Frontal cortex (tissue), 4 donors: ENCODE measurements at places on chromosomes 13 and 19. TPM values are rescaled to one million over a fixed set of nuclear protein-coding genes. Genes with fewer than 3 reads are reported as not detected.
A peak's percentile ranks its signal among the peaks of the same experiment; 100 is the strongest.

DNA sequence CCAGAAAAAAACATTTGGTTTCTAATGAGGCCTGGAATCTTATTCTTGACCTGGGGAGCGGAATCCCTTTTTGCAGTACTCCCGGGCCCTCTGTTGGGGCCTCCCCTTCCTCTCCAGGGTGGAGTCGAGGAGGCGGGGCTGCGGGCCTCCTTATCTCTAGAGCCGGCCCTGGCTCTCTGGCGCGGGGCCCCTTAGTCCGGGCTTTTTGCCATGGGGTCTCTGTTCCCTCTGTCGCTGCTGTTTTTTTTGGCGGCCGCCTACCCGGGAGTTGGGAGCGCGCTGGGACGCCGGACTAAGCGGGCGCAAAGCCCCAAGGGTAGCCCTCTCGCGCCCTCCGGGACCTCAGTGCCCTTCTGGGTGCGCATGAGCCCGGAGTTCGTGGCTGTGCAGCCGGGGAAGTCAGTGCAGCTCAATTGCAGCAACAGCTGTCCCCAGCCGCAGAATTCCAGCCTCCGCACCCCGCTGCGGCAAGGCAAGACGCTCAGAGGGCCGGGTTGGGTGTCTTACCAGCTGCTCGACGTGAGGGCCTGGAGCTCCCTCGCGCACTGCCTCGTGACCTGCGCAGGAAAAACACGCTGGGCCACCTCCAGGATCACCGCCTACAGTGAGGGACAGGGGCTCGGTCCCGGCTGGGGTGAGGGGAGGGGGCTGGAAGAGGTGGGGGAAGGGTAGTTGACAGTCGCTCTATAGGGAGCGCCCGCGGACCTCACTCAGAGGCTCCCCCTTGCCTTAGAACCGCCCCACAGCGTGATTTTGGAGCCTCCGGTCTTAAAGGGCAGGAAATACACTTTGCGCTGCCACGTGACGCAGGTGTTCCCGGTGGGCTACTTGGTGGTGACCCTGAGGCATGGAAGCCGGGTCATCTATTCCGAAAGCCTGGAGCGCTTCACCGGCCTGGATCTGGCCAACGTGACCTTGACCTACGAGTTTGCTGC is at the start of gene ICAM4:
TSS of gene ICAM4 (plus strand) at position 153 of the 935 bp plus-strand sequence. CDS start at position 211, 58 bp downstream.
- DNase-seq = no peak

DNA sequence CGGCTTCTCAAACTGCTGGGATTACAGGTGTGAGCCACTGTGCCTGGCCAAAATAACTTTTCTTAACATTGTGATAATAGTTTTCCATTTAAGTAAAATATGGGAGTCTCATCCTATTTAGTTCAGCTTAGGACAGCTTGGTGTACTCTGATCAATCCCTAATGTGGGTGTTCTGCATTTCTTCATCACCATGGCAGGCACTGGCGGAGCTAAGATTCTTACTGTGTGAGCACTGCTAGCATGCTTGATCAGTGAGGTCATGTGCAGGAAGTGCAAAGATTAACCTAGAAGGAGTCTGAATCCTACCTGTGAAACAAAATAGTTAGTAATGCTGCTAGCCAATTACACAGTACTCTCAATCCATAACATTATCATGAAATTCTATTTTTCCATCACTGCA is 1684.2 kb upstream of the SLC10A2 start:
- no peak for DNase-seq

Gene C19orf33
- 0.82 TPM for total RNA-seq

GRCh38 chr19:7720351-7720750 is 11.6 kb downstream of the CLEC4G start:
- no peak for DNase-seq

DNA sequence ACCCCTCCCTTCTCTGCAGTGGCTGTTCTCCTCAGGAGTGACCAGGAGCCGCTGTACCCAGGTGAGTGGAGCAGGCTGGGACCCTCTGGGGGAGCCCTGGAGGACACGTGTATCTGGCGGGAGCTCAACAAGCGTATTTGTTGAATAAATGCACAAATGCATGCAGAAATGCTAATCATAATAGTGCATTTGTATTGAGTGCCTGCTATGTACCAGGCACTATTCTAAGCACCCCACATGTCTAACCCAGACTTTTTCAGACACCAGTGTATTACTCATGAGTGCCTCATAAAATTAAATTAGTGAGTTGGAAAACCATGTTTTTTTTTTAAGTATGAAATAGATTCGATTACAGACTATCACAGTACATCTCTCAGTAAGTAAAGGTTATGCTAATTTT is 7.9 kb downstream of the HPN start:
- no peak for DNase-seq

Gene FGF9
- total RNA-seq = 12.2 TPM

Gene CEACAM1
- total RNA-seq = not detected

Gene KLK14
- total RNA-seq = not detected

DNA sequence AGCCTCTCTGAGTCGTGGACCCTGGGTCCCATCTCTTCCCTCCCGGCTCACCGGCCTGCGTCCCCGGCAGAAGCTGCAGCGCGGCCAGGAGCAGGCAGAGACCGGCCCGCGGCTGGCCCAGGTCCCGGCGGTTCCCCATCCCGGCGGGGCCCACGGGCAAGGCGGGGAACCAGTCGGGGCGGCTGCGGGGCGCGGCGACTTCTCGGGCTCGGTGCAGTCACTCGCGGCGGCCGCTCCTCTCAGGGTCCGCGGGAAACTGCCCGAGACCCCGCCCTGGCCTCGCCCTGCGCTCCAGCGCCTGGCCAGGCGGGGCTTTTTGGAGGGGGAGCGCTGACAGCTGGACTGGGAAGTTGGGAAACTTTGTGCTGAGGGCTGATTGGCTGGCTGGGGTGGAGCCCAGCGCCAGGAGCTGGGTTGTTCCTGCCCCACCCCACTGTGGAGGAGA is at the start of gene COL5A3:
TSS of gene COL5A3 (minus strand) at position 258 of the 445 bp plus-strand sequence. CDS start at position 139, 119 bp downstream.
- DNase-seq = peak; percentile 46

DNA sequence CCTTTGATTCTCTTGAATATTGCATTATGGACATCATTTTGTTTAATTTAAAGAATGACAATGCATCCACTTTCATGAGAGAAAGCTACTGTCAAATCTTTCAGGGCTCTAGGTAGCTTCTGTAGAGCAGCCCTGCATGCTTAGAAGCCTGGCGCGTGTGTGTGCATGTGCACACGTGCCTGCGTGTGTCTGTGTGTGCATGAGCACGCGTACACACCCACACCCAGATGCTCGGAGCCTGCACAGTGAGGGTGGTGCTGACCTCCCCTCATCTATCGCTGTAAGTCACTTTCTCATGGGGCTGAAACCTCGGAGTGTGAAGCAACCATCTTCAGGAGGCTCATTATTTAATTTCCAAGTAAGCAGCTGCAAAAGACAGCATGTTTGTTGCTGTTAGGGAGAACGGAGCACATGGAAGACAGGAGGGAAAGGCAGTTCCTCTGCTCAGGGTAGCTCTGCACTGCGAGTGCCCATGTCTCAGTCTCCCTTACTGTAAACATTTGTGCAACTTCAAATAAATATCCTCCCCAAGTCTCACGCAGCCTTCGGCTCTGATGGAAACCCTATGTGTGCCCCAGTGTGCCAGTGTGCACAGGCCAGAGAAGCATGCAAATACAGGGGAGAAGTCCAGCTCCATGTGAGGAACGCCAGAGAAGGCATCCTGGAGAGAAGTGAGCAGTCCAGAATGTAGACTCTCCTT is 22.8 kb downstream of the TSHZ3 start:
- no peak for DNase-seq

DNA sequence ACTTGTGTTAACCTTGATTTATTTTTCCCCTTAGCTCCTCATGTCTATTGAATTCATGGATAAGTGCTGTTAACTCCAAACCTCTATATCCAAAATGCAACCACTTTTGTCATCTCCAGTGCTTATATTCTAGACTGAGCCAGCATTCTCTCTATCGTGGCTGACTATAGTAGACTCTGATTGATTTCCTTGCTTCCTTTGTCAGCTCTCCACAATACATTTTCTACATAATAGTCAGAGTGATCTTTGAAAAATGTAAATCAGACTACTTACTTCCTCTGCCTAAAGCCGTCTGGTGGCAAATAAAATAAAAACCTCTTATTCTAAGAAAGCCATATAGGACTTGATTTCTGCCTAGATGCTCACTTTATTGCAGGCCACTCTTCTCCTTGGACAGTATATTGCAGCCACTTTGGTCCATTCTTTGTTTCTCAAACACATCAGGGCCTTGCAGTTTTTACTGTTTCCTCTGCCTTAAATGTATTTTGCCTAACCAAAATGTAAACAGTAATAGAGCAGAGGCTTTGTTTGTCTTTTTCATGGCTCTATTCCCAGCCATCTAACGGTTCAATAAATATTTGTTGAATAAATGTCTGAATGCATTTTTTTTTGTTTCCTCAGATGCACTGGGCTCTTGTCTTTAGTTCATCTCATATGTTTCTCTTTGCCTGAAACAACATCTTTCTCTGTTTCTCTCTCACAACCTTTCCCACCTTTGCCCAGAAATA is 243.6 kb upstream of the CSNK1A1L start:
- DNase-seq = no peak

- DNase-seq = no peak
Observed at GRCh38 chr13:45255247-45255987, 54.6 kb upstream of the KCTD4 start.

GRCh38 chr19:15280915-15281683 is 48.9 kb upstream of the EPHX3 start:
- no peak for DNase-seq

- DNase-seq = no peak
Observed at GRCh38 chr13:59672445-59672844, 491.3 kb downstream of the DIAPH3 start.

Gene CYP2S1
- 0.41 TPM for total RNA-seq

Gene IGFL1
- total RNA-seq = not detected

- DNase-seq = no peak
Observed at GRCh38 chr19:41195675-41196497, 2.9 kb downstream of the CYP2S1 start.

GRCh38 chr13:64314331-64314730 is 2898.7 kb upstream of the PCDH20 start:
- DNase-seq = no peak

DNA sequence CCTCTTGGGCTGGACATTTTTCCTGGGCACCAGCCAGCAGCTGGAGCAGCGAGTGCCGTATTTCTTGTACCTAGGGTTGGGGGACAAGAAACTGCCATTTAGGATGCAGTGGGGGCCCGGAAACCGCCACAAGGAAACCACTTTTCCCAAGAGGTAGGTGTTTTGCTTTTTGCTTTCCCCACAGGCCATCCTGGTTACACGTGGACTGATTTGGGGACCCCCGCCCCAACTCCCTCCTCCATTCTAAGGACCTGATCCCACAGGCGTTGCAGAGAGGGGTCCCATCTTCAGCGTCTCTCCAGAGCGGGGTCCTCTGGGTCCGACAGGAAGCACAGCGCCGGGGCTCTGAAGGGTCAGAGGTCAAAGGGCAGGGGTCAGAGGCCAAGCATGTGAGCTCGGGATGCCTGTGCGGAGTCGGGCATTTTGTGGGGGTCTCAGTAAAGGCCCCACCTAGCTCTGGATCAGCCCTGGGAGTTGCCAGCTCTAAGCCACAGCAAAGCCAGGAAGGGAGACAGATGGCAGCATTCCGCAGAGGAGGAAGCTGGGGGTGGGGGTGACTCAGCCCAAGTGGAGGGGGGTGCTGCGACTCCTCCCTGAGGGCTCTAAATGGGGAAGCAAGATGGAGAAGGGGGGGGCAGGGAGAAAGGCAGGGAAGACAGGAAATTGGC is 4.3 kb downstream of the ZGLP1 start:
- DNase-seq = no peak

GRCh38 chr13:46587807-46588418 is 34.9 kb downstream of the LRCH1 start:
- DNase-seq = no peak

DNA sequence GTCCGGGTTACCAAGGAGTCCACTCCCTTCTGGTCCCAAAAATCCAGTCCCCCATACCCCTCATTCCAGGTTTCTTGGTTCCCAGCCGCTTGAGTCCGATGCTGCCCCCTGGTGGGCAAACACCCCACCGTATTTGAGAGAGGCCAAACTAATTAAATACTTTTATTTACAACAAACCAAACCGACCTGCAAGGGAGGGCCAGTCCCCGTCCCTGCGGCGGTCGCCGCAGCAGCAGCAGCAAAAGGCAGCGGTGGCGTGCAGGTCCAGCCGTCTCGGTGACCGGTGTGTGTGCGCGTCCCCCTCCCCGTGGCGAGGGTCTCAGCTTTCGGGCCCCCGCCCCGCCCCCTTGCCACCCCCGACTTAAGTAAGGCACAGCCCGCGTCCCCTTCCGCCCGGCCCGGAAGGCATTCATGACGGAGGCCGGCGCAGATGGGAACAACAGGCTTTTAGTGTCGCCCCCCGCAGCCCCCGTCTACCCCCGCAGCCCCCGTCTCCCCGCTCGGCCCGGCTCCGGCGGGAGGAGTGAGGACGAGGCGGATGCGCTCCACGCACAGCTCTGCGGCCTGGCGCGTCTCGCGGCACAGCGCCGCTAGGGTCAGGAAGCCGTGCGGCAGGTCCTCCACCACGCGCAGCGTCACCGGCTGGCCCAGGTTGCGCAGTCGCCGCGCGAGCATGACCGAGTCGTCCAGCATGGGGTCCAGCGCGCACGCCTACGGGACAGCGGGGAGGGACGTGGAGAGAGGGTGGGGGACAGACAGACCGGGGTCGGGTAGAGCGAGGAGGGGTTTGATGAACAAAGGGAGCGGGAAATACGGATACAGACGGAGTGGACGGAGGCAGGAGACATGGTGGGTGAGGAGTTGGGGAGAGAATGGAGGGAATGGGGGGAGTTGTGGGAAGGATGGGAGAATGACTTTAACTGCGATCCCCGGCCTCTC is 11.5 kb upstream of the CNFN start:
- DNase-seq = peak; percentile 71

DNA sequence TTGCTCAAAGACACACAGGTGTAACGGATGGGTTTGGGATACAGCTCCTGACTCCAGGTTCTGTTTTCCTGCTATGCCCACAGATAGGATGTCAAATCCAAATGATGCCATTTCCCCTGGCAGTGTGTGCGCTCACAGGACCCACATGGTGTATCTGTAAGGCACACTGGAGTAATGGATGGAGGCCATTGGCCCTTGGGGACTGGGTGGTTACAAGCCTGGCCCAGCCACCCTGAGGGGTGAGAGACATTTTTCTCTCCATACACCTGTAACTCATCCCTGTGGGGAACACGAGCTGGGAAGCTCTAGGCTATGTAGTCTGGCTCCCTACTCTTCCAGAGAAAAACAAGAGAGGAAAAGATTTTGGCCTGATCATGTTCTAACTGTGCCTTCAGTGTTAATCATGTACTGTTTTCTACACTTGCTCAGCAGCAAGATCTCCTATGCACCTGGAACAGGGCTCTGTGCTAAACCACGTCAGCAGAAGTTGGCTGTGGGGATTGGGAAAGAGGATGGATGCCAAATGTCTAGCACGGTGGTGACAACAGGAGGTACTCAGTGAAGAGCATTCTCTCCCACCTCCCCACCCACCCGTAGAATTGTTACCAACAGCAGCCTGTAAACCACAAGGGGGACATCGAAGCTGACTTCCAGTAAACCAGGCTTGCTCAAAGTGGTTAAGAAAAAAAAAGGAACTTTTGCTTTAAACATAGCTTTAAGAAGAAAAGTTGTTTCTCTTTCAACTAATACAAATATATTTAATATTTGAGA is 237.0 kb downstream of the LACC1 start:
- DNase-seq = no peak

- DNase-seq = no peak
Observed at GRCh38 chr19:45179892-45180370, 1.3 kb downstream of the BLOC1S3 start.

GRCh38 chr13:27117158-27117557 is 54.5 kb downstream of the USP12 start:
- DNase-seq = no peak
